Osteocyte (in vitro differentiated cells): ENCODE measurements at places on chromosomes 1 and 21.

DNA sequence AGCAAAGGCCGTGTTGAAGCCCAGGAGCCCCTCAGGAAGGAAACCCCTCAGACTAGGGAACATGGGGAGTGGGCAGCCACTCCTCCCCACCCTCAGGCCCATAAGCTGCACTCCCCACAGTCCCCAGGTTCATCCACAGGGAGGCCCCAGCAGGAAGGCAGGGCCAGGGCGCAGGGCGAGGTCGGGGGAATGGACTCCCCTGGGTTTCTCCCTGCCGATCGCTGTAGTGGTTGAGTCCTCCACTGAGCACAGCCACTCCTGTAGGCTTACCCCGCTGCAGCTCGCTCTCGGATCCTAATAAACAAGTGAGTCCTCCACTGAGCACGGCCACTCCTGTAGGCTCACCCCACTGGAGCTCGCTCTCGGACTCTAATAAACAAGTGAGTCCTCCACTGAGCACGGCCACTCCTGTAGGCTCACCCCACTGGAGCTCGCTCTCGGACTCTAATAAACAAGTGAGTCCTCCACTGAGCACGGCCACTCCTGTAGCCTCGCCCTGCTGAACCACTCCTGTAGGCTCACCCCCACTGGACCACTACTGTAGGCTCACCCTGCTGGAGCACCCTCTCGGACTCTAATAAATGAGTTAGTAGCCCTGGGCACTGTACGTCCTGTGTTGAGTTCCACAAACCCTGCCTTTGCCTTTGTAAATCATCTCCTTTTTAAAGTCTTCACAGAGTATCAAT lies 16.2 kb upstream of the COL18A1 start:
- DNase-seq = no peak

- no peak for DNase-seq
Measured at GRCh38 chr1:43978551-43979260, at the start of gene B4GALT2. B4GALT2 (plus strand) TSS chr1:43979210; CDS start chr1:43981161, 1,951 bp downstream.

DNA sequence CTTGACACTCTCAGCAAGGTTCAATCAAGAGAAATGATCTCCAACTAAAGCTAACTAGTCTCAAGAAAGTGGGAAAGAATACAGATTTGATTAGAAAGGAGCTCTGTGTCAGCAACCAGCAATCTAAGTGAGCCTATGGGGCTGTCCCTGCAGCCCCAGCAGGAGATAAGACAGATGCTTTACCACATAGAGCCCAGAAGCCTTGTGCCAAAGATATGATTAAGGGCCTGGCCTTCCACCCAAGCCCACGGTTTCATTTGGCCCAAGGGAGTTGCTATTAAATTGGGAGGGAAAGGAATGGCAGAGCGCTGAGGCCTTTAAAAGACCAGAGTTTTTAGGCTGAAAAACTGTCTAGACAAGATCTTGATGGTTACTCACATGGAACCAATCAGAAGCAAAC lies 74.8 kb downstream of the HLCS start:
- DNase-seq = no peak

DNA sequence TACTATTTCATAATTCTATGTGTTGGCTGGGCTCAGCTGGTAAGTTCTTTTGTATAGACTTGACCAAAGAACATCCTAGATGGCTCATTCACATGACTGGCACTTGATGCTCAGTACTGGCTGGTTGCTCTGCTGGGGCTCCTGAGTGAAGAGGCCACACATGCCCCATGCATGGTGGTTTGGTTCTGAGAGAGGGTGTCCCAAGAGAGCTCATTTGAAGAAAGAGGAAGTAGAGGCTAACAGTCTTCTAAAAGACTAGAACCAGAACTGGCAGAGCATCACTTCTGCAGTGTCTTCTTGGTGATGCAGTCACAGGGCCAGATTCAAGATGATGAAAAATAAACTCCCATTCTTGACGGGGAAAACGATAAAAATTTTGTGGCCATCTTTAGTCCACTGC lies 5.2 kb upstream of the BACH1 start:
- DNase-seq = no peak

- DNase-seq = no peak
Measured at GRCh38 chr1:172917972-172918371, 132.8 kb downstream of the TNFSF18 start.

GRCh38 chr1:209412036-209412435 lies 171.5 kb upstream of the CAMK1G start:
- no peak for DNase-seq
